ENCODE measurements at places on chromosomes 5 and 9.

DNA sequence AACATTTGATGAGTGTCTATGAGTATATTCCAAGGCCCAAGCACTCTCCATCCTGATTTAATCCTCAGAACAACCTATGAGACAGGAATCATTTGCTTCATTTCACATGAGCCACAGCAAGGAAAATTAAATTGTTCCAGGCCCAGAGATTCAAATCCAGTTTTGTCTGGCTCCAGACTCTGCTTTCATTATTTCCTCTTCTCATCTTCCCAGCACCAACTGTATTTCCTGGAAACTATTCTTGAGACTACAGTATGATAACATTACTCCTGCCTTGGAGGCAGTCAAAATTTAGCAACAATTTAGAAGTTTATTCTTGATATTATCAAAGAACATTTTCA lies 194.5 kb downstream of the ZNF608 start:
- no peak for DNase-seq

DNA sequence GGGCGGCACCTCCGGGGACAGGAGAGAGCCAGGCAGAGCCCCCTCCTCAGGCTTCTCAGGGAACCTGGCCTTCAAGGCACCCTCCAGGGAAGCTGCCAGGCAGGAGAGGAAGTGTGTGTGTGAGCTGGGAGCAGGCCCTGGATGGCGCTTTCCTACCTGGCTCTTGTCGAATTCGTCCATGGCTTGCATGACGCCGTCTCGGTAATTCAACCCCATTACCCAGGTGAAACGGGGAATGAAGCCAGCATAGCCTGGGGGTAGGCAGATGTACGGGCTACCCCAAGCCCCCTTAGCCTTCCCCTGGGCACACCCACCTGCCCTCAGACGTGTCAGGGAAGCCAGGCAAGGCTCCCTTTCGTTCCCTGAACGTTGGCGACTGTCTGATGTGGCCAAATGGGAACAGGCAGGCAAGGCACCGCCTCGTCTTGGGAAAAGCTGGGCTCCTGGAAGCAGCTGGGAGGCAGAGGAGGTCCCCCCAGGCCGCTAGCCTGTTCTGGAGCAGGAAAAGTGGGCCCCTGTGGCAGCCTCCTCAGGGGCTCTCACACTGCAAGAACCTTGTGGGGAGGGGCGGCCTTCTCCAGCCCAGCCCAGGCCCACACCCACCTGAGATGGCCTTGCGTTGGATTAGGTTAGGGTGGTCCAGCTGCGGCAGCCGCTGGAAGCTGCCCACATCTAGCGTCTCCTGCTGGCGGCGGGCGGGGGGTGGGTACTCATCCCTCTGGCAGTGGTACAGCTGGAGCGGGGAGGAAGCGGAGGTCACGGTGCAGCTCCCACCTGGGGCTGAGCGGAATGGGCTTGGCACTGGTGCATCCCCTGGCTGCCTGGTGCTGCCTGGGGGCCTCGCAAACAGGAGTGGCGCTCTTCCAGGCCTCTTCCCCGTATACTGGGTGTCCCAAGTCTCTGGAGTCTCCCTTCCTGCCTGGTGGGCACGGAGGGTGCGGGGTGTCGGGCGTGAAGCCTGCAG lies 3.7 kb downstream of the TUBB4B start:
- no peak for DNase-seq

DNA sequence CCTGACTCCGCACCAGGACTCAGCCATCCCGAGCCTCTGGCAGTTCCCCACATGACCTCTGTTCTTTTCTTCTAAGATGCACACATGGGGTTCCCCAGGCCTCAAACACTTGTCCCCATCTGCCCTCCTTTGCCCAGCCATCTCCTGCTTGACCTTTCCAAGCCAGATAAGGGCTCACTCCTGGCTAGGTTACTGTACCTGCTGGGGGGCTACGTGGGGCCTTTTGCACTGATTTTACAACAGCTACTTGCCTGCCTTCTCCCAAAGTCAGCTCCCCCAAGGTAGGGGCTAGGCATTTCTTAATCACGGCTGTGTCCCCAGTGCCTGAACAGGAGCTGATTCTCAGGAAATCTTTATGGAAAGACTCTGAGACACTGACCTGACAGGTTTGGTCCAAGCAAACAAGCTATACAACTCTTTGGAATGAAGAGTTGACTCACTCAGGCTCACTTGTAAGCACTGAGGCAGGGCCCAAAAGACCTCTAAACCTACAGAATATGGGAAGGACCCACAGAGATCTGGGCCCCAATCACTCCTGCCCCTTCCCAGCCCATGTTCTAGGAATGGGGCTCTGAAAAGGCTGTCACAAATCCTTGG lies 2.5 kb downstream of the MACROH2A1 start:
- DNase-seq: no peak

- DNase-seq: no peak
Measured at GRCh38 chr5:163163858-163164257, 273.5 kb upstream of the CCNG1 start.

- no peak for DNase-seq
Measured at GRCh38 chr9:135521608-135522095, 412 bp downstream of the LCN1 start.

DNA sequence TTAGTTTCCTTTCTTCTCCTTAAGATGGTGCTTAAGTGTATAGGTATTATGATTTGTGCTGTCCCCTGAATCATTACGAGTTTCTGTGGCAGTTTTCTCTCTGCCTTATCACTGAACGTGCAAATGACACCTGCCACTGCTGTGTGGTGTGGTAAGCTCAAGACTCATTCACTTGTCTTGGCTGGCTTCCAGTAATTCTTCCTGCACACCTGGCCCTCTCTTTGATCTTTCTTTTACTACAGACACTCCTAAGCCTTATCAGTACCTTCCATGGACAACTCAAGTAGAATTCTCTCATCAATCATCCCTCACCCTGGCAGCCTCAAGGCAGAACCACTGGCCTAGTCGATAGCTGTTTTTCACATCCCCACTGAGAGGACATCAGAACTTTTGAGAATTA lies 82.6 kb upstream of the ADAMTS19 start:
- DNase-seq: no peak

DNA sequence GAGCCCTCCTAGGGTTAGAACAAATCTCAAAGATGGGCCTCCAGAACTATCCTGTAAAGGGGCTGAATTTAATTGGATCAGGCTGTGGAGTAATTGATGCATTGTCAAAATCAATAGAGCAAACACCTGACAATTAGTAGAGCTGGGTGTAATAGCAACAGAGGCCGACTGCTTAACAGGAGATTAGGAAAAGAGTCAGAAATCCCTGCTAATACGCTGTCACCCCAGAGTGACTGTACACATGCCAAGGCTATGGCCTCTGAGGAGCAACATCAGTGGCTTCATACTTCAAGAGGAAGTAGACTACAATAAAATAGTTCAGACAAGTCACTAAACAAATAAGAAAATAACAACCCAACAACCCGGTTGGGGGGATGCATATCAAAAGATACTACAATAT lies 18.7 kb upstream of the GRPEL2 start:
- no peak for DNase-seq

DNA sequence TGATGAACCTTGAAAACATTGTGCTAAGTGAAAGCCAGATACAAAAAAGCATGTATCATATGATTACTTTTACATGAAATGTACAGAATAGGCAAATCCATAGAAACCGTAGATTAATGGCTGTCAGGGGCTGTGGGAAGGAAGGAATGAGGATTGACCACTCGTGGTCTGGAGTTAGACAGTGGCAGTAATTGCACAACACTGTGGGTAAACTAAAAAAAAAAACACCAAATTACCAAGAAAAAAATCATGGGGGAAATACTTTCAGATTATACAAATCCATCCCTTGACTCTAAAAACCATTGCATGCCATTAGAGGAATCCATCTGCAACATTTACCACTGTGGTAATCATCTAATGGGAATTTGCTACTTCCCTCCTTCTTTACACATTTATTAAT lies 140.0 kb downstream of the SIL1 start:
- no peak for DNase-seq

GRCh38 chr9:99392986-99393385 lies 170.9 kb downstream of the SEC61B start:
- no peak for DNase-seq

DNA sequence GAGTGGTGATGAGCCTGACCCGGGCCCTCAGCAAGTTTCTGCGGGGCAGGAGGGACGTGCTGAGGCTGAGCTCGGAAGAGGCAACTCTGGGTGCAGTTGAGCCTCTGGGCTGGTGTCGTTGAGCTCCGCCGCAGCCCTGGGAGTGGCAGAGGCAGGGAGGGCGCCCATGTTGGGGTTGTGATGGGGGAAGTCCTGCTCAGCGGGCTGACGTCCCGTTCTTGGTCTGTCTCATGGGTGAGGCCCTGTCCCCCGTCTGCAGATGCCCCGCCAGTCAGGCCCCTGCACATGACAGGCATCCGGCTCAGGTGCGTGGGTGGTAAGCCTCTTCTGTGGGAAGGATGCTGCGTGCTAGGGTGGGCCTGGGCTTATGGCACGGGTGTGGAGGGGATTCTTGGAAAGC lies 64.3 kb downstream of the RXRA start:
- DNase-seq: peak; percentile 89

GRCh38 chr9:123377211-123377971 lies 21.4 kb downstream of the CRB2 start:
- no peak for DNase-seq

- no peak for DNase-seq
Measured at GRCh38 chr5:40333459-40334241, 346.1 kb upstream of the PTGER4 start.

- no peak for DNase-seq
Measured at GRCh38 chr9:89684912-89685636, 80.3 kb downstream of the GADD45G start.

DNA sequence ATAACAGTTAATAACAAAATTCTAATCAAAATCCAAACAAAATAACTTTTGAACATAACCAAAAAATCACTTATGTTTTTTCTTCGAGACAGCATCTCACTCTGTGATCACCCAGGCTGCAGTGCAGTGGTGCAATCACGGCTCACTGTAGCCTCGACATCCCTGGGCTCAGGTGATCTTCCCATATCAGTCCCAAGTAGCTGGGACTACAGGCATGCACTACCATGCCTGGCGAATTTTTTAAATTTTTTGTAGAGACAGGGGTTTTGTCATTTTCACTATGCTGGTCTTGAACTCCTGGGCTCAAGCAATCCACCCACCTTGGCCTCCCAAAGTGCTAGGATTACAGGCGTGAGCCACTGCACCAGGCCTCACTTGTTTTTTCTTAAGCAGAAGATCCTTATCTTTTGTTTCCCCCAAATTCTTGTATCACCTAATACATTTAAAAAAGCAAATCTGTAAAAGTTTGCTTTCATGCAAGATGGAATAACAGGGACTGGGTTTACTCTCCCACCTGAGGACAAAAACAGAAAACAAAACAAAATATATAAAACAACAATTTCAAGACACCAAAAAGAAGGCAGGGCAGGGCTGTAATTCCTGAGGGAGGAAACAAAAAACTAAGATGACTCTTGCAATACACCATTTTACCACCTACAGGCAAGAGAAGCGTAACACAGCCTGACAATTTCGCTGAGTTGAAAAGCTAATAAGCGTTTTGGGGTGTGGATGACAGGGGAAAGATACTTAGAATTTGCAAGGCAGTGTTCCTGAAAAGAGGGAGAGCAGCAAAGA lies 71.4 kb downstream of the RAPGEF6 start:
- DNase-seq: no peak

GRCh38 chr9:13064676-13065075 lies 214.8 kb downstream of the MPDZ start:
- DNase-seq: no peak

DNA sequence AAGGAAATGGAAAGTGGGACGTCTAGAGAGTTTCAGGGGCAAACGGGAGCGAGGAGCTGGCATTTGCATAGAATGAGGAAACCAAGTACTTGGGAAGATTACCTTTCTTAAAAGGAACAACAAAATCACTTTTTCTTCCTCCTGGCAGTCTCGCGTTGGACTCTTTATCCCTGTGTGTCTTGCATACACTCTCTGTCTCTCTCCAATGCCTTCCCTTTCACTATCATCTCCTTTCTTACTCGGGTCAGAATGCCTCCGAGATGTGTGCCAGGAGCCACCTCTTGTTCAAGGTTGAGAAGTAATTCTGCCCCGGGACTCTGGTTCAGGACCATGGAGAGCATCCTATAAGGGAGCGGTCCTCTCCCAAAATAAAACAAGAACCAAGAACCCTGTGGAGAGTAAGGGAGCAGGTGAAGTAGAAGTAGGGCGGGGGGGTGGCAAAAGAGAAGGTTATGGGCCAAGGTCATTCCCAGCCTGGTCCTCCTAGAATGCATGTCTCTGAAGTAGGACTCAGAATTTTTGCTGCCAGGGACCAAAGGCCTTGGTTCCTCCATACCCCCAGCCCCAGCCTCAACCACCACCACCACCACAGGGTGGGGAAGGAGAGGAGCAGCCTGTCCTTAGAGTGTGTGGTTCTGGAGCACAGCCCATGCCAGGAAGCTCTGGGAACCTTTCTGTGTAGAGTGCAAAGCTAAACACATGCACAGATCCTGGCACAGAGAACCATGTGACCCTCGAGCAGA lies 72.1 kb upstream of the ARAP3 start:
- DNase-seq: no peak

GRCh38 chr9:26893030-26893676 lies 551 bp upstream of the CAAP1 start:
- no peak for DNase-seq

- DNase-seq: no peak
Measured at GRCh38 chr9:106717686-106718085, 145.3 kb upstream of the ZNF462 start.

DNA sequence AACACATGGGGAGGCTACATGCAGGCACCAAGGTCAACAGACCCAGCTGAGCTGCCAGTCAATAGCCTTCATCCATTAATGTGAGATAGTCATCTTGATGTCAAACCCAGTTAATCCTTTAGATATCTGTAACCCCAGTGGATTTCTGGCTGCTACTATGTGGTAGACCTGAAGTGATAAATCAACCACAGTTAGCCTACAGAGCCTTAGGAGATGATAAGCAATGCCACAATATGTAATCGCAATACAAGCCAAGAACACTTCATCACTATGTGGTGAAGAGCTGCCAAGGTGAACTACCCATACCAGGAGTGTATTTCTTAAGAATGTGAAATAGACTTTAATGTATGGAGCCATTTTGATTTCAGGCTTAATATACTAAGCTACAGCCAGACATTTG lies 1175.5 kb downstream of the DTWD2 start:
- DNase-seq: no peak
